Stimulated activated CD8-positive, alpha-beta memory T cell treated with anti-CD3 and anti-CD28 coated beads, Interleukin-4, amount 100 ng/mL, for 24 hours (primary cell): ENCODE measurements at places on chromosomes 12 and 14.

GRCh38 chr14:59254911-59255545, 66.6 kb downstream of the DAAM1 start:
- no peak for DNase-seq

DNA sequence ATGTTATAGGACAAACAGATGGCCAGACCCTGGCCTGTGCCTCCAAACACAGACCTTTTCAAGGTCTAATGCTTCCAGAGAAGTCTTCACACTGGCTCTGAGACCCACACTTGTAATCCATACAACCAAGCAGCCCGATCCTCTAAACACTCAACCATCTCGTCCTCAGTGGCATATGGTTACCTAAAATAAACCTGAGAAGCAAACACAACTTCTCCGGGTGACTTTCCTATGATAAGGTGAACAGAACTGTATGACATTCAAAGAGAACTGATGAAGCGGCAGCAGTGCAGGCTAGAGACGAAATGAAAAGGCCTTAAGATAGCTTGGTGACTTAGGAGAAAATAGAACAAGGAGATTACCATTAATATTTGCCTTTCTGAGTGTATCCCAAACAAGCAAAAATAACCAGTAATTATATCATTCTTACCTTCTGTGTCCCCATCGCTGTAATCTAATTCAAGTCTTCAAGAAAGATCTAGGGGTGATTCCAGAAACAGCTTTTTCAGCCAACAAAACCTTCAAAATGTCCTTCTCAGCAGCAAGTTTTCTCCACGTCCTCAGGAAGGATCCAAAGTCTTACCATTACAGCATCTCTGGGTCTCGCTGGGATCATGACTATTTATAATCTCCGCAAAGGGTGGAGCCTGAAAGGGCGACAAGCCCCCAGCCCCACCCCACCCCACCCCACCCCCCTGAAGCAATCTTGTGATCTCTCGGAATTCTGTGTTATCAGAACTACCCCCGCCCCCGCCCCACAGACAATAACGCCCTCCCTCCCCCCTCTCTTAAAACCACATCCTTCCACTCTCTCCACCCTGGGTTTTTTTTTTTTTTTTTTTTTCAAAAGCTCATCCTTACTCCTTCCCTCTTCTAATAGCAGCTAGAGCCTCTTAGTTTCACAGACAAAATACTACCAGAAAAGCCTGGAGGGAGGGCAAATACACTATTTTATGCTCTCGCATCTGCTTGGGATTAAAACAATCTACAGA, at the start of gene SLC2A3:
Gene SLC2A3, minus strand, starts transcription at position 598 of the 992 bp plus-strand sequence. Its CDS starts 153 bp downstream, at position 445.
- peak; percentile 30 for DNase-seq

DNA sequence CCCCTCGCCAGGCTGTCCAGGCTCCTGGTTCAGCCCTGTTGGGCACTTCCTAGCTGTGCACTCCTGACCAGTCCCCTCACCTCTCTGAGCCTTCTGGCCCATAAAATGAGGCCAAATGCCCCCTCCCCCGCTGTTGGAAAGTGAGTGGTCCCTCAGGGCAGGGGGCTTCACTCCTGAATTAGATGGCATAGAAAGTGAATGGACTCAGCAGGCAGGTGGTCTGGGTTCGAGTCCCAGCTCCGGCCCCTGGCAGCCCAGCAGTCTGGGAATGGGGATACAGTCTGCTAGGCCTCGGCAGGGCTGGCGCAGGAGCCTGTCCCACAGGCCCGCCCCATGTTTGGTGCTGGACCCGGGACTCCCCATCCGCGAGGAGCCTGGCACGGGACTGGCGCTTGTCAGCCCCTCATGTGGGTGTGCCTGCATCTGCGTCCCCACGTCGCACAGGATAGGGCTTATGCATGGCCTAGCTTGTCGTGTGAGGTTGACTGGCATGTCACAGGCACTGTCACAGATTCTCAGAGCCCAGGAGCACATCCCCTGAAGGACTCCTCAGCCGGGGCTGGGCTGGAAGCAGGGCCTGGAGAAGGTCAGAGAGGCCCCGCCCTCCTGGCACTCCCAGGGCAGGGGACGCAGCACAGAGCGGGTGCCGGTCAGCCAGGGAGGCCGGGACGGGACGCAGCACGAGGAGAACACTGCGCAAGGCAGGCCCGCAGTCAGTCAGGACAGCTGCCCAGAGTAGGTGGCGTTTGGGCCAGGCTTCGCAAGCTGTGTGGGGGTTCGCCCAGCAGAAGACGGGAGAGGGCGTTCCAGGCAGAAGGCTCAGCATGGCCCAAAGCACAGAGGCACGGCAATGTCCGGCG, 40.5 kb downstream of the DIO3 start:
- no peak for DNase-seq

- DNase-seq = no peak
Observed at GRCh38 chr14:25841226-25841625, 756.6 kb downstream of the NOVA1 start.

- no peak for DNase-seq
Observed at GRCh38 chr14:105479431-105480158, 5.0 kb downstream of the CRIP2 start.

DNA sequence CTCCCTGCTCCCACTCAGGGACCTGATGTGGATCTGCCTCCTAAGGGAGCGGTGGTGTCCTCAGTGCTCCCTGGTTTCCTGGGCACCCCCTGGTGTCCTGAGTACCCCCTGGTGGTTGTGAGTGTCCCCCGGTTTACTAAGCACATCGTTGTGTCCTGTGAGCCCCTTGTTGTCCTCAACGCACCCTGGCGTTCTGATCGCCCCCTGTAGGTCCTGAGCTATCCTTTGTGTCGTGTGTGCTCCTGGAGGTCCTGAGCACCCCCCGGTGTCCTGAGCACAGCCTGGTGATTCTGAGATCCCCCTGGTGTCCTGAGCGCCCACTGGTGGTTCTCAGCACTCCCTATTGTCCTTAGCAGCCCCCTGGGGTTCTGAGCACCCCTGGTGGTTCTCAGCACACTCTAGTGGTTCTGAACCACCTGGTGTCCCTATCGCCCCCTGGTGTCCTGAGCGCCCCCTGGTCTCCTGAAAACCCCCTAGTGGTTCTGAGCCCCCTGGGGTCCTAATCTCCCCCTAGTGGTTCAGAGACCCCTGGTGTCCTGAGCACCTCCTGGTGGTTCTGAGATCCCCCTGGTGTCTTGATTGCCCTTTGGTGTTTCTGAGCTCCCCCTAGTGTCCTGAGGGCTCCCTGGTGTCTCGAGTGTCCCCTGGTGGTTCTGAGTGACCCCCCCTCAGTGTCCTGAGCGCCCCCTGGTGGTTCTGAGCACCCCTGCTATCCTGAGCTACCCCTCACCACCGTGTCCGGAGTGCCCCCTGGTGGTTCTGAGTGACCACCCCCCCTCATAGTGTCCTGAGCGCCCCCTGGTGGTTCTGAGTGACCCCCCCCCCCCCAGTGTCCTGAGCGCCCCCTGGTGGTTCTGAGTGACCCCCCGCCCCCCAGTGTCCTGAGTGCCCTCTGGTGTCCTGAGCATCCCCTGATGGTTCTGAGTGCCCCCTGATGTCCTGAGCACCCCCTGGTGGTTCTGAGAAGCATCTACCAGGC, 615.1 kb downstream of the TMEM121 start:
- DNase-seq = no peak

GRCh38 chr12:70484464-70484863, 118.4 kb downstream of the KCNMB4 start:
- DNase-seq = no peak

DNA sequence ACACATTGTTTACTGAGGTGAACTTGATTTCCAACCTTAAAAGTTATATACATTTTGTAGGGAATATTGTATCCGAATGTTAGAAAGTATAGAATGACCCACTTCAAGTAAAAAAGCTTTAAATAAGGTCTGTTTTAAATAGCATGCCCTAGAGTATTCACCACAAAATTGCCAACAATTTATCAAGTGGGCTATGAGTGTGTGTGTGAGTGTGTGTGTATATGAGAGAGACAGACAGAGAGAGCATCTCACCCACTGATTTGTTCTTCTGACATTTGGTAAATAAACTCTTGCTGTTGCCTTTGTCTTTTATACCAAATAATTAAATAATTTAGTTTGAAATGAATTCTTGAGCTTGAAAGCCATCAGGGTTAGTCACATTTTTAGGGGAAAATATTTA, 29.8 kb upstream of the RAP1B start:
- DNase-seq = no peak

DNA sequence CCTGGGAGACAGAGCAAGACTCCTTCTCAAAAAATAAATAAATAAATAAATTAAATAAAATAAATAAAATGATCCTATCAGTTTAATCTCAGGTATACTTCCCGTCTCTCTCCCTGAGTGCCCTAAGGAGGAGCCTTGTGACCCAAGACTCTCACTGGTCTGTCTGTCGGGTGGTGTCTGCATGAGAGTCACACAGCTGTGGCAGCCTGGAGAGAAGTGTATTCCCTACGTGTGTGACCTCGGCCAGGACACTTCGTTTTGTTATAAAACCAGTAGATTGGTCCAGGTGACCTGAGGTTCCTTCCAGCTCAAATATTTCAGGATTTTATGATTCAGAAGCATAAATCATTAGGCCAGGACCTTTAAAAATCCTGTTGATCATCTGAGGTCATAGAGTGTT, 4.8 kb downstream of the SYNE3 start:
- DNase-seq = no peak

DNA sequence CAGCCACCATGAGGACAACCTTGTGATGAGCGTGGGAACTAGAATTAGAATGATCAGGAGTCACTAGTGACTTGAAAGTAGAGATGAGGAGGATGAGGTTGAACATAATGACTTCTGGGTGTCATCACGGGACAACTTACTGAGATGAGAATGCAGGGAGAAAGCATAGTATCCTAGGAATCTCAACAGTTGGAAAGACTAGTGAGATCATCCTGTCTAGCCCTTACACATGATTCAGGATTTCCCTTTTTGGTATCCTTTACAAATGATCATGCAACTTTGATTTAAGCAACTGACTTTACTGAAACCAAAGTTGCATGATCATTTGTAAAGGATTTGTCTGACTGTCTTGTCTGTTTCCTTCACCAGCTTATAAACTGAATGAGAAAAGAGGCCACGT, 51.8 kb upstream of the HIF1A start:
- no peak for DNase-seq

DNA sequence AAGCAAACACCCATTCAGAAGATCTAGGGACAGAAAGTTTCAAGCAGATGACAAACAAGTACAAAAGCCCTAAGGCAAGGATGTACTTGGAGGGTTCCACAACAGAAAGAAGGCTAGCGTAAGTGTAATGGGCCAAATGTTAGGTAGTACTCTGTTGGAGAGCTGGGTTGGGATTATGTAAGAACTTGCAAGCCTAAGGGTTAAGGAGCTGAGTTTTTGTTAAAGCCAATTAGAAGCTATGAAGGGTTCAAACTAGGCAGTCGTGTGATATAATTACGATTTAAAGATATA, 41.4 kb downstream of the HECTD1 start:
- DNase-seq = no peak

GRCh38 chr12:18313306-18313705, 52.0 kb downstream of the PIK3C2G start:
- no peak for DNase-seq

DNA sequence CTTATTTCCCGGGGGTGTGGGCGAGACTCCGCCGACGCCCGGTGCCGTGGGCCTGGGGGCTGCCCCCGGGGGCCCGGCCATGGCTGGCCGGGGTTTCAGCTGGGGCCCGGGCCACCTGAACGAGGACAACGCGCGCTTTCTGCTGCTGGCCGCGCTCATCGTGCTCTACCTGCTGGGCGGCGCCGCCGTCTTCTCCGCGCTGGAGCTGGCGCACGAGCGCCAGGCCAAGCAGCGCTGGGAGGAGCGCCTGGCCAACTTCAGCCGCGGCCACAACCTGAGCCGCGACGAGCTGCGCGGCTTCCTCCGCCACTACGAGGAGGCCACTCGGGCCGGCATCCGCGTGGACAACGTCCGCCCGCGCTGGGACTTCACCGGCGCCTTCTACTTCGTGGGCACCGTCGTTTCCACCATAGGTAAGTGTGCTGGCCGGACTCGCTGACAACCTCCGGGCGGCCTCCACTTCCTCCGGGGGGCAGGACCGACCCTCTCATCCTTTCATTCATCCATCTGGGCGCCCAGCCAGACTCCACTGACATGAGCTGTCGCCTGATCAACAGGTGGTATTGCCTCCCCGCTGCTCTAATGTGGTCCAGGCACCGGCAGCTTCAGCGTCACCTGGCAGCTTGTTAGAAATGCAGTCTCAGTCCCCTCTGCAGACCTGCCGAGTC, 467 bp downstream of the KCNK13 start:
- DNase-seq = no peak

DNA sequence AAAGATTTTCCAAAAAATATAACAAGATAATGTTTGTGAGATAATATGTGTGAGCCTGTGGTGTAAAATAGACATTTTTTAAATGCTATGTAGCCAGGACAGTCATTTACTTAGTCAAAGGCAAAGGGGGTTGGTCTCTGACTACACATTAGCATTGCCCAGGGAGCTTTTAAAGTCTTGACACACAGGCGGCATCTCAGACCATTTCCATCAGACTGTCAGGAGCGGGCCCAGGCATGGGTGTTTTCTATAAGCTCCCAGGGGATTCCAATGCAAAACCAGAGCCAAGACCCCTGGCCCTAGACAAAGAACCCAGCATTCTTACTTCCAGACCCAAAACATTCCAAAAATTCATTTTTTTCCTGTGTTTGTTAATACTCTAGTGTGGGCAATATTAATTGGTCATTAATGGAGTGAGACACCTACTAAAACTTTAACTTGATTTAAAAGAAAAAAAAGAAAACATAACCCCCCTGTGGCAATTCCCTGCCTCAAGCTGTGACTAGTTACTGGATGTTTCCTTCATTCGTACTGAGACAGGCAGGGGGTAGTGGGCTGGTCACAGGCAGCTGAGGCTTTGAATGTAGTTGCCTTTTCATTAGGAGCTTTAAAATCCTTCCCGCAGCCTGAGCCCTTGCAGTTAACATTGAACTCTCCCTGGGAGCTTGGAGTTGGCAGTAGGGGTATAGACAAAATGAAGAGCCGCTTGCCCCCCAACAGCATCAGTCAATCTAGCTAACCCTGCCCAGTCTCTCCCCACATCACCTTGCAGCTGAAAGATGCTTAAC, 103.7 kb downstream of the CMKLR1 start:
- no peak for DNase-seq

DNA sequence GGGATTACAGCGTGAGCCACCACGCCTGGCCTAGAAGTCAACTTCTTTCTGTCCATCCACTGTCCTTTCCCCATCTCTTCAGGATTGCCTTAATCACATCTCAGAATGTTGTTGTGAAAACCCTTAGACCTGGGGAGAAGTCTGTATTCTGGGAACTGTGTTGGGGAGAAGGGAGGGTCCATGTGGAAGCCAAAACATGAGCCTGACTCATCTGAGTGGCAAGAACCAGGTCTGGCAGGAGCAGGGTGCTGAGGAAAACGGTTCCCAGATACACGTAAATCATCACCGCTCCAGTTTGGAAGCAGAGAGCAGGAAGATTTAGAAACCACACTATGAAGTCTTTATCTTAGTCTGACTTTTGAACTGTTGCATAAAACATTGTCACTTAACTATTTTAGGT, 245.6 kb upstream of the RGS6 start:
- DNase-seq = no peak

- DNase-seq = no peak
Observed at GRCh38 chr12:80715713-80716249, 931 bp upstream of the MYF5 start.

GRCh38 chr14:26841326-26841725, 243.5 kb upstream of the NOVA1 start:
- no peak for DNase-seq
